ENCODE measurements at places on chromosomes 6 and 20.
A peak's percentile ranks its signal among the peaks of the same experiment; 100 is the strongest.

DNA sequence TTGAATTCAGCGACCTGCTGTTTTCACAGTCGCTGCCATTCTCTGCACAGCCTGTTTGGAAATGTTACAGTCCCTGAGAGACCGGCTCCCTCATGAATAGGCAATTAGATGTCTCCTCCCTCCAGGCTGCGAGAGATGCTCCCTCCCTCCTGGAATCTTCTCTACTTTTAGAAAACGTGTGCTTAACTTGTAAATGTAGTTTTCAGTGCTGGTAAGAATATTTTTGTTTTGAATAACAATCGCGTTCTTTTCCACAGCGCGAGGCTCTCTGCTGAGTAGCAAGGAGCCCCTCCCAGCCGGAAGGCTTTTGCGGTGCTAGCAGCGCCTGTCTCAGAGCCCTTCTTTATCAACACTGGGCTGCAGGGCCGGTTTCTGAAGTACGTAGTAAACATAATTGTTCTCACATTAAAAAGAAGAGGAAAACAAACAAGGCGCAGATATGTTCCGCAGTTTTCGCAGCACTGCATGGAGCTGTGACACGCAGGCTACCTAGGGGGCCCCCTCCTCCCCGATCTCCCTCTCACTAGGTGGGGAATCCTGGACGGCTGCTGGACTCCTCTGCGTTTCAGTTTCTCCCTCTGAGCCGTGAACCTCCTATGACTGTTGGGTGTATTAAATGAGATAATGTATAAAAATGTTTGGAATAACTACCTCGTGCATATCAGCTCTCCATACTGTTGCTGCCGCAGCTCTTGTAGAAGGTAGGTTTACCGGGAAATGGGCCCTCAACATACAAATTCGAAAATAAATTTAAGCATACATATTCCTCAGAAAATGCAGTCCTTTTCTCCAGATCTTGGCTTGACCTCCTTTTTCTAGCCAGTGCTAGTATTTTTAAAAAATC is 79.0 kb upstream of the SPACA1 start:
- no peak for DNase-seq

DNA sequence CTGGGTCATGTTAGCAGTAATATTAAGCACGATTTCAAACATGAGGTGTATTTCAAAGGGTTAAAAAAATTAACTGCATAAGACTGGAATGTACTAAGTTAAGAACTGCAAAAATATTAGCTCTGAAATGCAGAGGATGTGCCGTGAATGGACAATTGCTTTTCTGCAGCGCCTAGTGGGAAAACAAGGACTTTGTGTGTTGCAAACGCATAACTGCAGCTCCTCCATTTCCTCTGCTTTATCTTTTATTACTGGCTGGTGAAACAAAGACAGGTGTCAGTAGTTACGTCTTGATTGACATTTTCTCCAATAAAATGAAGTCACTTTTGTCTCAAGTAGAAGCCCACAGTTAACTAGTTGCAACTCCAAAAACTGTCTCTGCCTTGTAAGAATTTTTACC is 1.7 kb downstream of the PDE7B start:
- DNase-seq, result no peak

DNA sequence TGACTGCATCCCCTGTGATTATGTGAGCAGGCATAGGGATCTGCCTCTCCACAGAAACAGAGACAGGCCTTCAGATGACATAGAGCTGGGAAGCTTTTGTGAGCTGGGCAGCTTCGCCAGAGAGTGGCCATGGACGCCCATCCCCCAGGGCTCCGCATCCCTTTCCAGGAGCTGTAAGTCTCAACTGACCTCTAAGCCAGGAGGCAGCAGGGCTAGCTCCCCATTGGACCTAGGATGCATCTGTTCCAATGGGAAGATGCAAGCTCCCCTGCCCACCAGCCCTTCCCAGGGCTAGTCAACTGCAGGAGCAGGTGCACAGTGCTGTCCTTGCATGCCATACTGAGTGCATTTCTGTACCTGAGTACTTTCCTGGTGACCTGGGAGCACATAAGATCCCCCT is 663.6 kb downstream of the RNF144B start:
- no peak for DNase-seq

GRCh38 chr20:61442718-61443117 is 190.7 kb downstream of the CDH4 start:
- no peak for DNase-seq

DNA sequence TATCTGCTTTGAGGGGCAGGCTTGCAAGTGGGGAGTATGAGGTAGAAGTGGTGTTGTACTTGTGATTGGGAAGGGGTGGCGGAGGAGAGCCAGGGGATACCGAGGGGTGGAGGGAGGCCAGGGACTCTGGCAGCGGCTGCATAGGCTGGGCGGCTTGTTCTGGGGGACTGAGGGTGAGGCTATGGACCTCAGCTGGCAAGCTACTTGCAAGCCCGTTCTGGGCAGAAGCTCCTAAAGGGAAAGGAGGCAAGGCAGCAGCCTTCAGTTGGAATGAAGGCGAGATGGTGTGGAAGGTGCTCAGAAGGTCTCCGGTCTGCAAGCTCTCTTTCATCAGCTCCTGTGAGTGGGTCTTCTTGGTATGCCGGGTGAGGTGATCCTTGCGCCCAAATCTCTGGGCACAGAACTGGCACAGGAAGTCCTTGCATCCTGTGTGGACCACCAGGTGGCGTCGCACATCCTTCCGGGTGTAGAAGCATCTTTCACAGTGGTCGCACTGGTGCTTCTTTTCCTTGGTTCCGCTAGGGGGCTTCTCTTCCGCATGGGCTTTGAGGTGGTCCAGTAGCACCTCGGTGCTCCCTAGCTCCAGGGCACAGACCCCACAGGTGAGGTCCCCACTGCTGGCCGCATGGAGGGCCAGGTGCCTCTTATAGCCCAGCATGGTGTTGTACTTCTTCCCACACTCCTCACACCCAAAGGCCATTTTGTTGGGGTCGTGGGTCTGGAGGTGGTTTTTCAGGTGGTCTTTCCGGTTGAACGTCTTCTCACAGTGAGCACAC is 66.0 kb downstream of the PLAGL1 start:
- DNase-seq, result peak; percentile 80

GRCh38 chr20:57210054-57210910 is 56.2 kb downstream of the BMP7 start:
- DNase-seq, result no peak

DNA sequence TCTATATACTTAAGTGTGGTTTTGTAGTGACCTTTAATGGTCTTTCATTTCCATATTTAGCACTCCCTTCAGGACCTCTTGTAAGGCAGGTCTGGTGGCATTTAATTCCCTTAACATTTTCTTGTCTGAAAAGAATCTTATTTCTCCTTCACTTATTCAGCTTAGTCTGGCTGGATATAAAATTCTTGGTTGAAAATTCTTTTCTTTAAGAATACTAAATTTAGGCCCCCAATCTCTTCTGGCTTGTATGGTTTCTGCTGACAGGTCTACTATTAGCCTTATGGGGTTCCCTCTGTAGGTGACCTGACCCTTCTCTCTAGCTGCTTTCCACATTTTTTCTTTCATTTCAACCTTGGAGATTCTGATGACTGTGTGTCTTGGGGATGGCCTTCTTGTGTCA is 236.9 kb downstream of the THBS2 start:
- no peak for DNase-seq

GRCh38 chr6:144737998-144738397 is 452.9 kb downstream of the UTRN start:
- no peak for DNase-seq

DNA sequence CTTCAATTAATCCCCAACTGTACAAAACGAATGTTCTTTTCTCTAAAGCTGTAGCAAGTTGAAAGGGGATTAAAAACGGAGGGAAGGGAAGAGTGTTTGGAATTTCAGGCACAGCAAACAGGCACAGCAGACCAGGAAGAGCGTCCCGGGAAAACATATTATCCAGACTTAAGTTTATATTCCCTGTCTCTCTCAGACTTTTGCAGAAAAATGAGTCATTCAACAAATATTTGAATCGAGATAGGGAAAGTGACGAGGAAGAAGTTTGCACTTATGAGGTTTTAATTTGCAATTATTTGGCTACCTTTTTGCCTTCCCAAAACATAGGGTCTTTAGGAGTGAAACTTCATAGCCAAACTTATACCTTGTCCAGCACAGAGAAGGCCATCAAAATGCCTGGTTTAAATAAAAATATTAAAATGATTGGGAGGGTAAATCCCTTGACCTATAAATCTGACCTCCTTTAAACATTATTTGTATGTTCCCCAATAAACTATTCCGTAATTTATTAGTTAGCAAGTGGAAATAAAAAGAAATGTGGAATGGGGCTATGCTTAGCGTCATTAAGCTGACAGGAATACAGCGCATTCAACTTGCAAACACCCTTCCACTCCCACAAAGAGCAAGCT is 16.0 kb downstream of the HFE start:
- DNase-seq, result no peak

DNA sequence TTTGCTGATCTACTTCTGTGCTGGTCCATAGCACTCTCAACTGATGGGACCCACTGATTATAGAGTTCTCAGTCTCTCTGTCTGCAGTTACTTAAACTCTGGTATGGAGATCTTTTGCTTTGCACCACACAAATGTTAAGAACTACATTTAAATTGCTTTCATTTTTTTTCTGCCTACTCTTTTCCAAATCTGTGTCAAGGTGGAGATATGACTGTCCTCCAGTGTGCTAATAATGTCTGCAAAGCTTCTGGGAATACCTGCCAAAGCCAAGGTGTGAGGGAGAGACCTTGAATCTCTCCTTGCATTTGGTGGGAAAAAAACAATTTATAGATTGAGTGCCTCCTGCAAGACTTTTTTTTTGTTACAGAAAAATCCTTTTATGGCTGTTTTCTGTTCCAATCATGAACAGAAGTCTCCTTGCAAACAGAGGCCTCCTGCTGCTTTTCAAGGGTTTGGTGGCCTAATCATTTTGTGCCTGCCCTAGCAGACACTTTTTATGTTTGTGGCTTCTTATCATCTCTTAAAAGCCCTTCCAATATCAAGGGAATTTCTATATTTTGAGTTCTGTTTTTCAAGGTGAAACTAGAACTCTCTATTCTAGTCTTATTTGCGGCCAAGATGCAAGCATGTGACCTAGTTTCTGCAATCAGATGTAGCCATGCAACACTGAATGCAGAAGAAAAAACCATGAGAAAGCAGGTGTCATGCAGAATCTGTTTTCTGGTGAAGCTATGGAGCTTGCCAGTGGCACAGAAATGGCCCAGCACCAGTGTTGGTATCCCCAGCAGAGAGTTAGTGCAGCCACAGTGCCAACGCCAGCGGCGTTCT is 23.2 kb upstream of the AKIRIN2 start:
- no peak for DNase-seq

DNA sequence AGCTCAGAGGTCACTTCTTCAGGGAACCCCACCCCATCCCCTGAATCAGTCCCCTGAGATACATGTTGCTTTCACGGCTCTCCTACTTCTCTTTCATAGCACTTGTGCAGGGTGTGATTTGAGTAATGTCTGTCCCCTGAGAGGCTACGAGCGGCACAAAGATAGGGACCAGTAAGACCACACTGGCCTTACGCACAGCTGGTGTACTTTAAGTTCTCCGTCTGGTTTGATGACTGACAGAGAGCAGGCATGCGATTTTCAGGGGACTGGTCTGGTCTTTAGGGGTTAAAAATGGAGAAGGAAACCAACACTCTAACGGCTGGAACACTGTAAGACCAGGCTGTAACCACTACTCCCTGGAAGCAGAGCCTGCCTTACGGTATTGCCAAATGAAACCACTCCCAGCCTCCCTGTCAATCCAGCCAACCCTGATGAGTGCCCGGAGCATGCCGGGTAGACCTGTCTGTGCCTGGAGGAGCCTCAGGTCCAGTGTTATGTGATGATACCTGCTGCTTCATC is 47.1 kb downstream of the ELMO2 start:
- DNase-seq, result no peak

DNA sequence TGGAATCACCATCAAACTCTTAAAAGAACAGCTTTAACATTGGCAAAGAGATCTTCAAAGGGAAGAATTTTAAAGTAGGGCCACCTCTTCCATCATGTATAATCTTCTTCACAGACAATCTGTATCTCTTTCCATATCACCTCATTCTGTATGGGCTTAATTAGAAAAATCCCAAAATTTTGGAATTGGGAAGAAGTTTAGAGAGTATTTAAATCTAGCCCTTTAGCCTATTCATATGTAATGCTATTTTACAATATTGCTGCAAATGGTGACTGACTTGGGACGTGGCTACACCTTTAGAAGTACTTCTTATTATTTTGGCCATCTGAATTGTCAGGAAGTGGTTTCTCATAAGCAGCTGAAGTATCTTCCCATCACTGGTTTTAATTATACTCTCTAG is 474.3 kb downstream of the RFPL4B start:
- DNase-seq, result no peak

GRCh38 chr20:50819349-50819748 is 24.5 kb downstream of the BCAS4 start:
- DNase-seq, result no peak

GRCh38 chr6:45986746-45987274 is 28.9 kb downstream of the CLIC5 start:
- no peak for DNase-seq

DNA sequence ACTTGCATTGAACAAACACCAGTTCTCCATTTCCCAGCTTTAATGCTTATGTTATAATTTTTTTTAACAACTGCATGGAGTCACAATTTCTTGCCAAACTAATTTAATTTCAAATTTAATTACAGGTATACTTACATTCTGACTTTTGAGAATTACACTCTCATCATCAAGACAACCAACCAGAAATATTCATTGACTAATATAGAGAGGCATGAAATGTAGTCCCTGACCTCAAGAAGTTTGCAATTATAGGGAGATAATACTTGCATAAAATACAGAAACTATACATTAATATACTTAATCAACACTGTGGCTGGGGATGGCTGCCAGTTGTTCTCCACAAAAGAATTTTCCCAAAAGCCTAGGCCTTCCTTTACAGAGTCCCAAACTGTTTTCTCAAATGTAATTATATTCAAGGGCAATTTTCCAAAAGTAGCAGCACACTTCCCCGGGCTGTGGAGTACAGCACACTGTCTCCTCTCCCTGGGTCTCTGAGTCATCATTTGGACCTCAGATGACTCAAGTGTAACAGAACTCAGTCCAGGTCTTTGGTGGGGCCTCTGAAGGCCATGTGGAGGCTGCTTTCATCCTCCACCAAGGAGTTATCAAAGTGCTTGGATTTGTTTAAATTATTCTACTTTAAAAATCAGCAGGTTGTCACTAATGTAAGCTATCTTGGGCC is 114.1 kb downstream of the KIF16B start:
- DNase-seq, result no peak

GRCh38 chr20:4724459-4725262 is 3.0 kb downstream of the PRND start:
- DNase-seq, result no peak

GRCh38 chr6:150633486-150633834 is 33.8 kb downstream of the PLEKHG1 start:
- DNase-seq, result no peak

- DNase-seq, result peak; percentile 57
Measured at GRCh38 chr6:82363428-82364086, at the start of gene TPBG. TSS of gene TPBG (plus strand) at chr6:82363817. CDS start at chr6:82364962, 1,145 bp downstream.

DNA sequence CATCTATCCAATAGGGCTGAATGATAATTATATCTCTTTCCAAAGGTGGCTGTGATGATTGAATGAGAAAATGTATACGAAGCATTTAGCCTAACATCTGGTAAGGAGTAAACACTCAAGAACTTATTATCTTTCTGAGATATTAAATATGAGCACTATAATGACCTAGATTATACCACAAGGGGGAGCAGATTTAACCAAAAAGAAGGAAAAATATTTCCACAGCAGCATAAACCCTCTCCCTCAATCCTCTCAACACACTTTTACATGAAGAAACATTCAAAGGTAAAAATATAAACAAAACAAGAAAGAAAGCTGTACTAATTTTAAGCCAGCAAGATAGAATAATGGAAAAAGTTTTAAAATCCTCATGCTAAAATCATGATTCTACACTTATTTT is 68.4 kb downstream of the SHPRH start:
- no peak for DNase-seq

Measured in activated CD8-positive, alpha-beta memory T cell treated with anti-CD3 and anti-CD28 coated beads for 24 hours (primary cell).